ENCODE measurements at places on chromosomes 3 and 15.

DNA sequence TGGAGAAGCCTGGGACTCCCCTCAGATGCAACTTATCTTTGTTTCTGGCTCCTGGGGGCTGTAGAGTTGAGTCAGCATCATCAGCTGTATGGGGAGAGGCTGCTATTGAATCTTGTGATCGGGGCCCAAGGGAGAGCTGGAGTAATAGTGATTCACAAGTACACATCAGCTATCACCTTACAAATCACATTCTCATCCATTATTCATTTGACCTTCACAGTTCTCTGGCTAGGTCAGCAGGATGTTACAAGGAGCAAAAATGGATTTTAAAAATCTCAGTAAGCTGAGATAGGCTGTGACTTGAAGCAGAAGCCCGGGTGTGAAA, 175.0 kb downstream of the OPA1 start:
- no peak for DNase-seq

- no peak for DNase-seq
These were observed 140.2 kb upstream of the RBMS3 start for GRCh38 chr3:29140666-29141065.

DNA sequence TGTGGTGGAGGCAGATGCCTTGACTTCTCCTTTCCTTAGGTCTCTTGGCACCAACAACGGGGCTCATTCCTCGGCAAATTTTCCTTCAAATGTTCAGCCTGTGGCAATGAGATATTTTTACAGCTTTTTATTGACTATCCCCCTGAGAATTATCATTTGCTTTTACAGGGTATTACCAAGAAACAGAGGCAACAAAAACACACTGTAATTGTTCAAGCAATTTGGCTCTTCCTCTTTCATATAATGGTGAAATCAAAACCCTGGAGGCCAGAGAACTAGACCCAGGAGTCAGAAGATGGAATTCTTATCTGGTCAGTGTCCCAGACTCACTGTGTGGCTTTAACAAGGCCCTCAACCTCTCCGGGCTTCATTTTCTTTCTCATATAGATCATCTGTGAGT, 40.1 kb downstream of the TRIM42 start:
- no peak for DNase-seq

GRCh38 chr3:127732303-127732702, 59.6 kb downstream of the ABTB1 start:
- DNase-seq, result no peak

- DNase-seq, result no peak
These were observed 245.0 kb downstream of the SHOX2 start for GRCh38 chr3:157861076-157861765.

DNA sequence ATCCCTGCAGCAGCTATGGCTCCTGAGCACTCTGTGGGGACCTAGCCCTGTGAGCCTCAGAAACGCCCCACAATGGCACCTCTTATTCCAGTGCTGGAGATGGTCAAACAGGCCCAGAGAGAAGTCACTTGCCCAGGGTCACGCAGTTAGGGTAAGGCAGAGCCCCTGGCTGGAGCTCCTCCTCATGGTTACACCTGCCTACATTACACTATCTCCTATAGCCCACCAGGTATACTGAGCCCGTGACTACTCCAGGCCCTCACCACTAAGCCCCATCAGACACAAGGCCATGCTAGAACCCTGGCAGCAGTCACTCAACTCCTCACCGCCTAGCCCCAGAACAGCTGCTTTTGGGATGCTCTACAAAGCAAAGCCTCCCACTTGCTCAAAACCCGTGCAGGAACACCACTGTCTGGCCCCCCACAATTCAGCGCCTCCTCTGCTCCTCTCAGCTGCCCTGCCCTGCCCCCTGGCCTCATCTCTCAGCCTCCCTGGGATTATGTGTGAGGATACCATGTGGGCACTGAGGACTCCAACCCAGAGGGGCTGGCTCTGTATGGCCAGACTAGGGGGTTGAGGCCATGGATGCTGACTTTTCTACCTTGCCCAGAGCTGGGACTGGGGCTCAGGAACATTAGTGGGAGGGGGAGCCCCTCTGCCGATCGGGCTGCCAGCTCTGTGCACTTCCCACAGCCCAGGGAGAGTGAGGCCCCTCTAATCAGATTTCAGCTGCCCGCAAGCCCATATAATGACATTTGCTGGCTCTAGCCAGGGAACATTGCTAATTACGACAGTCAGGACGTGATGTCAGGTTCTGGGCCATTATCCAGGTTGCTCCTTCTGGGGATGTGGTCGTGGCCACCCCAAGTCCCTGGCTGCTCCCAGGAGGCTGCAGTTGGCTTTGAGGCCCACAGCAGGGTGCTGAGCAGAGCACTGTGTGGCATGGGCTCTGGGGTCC, 4.0 kb downstream of the NT5DC2 start:
- DNase-seq, result no peak

GRCh38 chr3:111690242-111690641, 95.1 kb upstream of the ZBED2 start:
- no peak for DNase-seq

GRCh38 chr3:134009345-134010000, 20.3 kb downstream of the SLCO2A1 start:
- DNase-seq, result no peak

- DNase-seq, result no peak
These were observed 625.9 kb upstream of the ADAMTS9 start for GRCh38 chr3:65313666-65314065.

GRCh38 chr3:155991212-155991611, 120.8 kb downstream of the GMPS start:
- no peak for DNase-seq
